ENCODE measurements at places on chromosomes 2 and 18.

- peak; percentile 52 for DNase-seq
Measured at GRCh38 chr2:143284087-143284675, 155.0 kb downstream of the ARHGAP15 start.

DNA sequence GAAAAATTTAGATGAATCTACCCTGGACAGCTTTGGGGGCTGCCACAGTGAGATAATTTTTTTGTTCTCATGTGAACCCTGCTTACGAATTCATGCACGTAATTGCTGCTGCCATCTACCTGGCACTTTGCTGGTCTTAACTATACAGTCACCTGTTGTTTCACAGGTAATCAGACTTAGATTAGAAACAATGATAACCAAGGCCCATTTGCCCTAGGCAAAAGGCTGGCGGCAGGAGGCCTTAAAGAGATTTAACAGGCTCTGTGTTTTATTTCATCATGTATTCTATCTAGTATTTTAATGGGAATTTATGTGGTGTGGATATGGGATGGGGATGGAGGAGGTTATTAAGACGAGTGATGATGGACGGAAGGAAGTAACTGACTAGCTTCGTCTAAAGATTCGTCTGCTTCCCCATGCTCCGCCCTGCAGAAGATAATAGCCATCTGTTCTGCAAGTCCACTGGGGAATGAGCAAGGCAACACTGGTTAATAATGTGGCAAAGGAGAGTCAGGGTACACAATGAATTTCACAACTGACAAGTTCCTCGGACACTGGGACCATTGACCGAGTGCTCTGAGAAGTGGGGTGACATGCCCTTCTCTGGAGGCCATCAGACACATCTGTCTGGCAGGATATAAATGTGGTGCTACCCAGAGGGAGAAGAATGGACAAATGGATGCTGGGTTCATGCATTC, 291.8 kb upstream of the TNP1 start:
- DNase-seq: no peak

DNA sequence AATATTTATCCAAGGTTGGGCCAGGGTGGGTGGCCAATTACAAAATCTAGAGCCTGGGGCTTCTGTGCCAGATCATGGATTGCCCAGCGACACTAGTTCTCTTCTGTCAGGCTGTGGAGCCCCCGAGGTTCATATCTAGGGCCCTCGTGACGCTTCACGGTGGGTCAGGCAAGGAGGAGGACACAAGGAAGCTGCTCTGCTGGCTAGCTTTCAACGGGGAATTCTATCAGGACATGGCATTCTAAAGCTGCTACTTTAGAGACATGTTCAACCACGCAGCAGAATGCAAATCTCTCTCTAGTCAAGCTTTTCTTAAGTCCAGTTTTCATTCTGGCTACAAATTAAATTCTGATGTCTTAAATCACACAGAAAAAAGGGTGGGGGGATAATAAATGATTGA, 180.2 kb downstream of the THADA start:
- DNase-seq: no peak

DNA sequence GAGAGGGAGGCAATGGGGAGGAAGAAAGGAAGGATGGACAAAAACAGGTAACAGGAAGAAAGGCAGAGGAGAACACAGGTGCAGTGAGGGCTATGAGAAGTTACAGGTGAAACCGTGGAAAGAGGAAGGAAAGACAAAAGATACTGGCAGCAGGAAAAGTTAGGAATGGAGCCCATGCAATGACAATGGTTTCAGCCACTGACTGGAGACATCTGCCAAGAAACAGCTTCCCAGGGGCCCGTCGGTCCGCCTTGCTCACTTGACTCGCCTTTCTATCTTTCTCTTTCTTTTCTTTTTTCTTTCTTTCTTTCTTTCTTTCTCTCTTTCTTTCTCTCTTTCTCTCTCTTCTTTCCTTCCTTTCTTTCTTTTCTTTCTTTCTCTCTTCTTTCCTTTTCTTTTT, 37.5 kb downstream of the ST8SIA5 start:
- no peak for DNase-seq

- peak; percentile 46 for DNase-seq
Measured at GRCh38 chr2:174617718-174618117, 20.1 kb upstream of the WIPF1 start.

DNA sequence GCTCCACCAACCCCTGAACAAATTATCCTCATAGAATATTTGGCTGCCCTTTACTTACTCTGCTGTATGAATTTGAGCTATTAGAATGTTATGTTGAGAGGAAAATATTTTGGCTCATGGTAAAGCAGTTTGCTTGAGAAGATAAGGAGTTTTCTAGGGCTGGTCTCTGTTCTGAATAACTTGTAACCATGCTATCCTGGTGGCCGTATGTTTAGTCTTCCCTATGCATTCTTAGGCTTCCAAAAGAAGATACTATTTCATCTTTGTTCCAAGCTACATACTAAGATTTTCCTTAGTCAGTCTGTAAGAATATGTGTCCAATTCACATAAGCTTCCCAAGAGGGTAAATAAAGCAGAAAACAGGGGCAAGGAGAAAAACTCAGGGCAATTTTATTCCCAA, 1105.1 kb upstream of the PIK3C3 start:
- no peak for DNase-seq

GRCh38 chr2:171056307-171056706, 104.4 kb downstream of the TLK1 start:
- DNase-seq: no peak

DNA sequence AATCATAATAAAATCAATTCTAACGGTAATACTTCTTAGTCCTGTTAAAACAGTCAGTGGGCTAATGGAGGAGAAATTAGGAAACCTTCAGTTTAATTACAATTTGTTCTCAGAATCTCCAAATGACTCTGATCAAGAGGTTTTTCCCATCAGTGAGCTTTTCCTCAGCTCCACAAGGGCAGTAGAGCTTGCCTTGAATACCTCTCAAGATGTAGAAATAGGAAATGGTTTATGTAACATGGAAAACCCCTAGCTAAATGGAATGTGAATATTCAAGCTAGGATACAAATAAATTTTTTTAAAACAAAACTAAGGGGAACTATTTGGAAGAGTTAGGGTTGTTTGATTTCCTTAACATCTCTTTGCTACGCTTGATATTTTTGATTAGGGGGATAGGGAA, 87.5 kb downstream of the PLEKHM3 start:
- DNase-seq: no peak

- DNase-seq: no peak
Measured at GRCh38 chr2:95032868-95033603, 7.5 kb downstream of the MAL start.

- DNase-seq: peak; percentile 2
Measured at GRCh38 chr18:50836521-50836957, 16.7 kb upstream of the MRO start.

GRCh38 chr18:70641156-70641775, 352.4 kb downstream of the SOCS6 start:
- no peak for DNase-seq

DNA sequence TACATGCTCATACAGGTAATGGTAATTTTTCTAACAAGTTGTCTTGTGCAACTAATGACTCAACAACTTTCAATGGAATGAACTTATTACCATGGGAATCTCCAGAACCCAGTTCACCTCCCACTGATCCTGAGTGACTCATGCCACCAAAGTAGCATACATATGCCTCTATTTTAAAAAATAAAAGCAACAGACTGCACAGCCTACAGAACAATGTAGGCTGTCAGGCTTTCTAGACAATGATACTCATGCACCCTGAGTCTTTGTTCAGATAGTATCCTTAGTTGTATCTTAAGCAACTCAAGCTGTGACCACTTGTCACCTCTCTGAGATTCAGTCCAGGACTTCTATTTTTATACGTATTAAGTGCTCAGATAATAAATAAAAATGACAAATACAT, 531.0 kb upstream of the SETBP1 start:
- DNase-seq: no peak

DNA sequence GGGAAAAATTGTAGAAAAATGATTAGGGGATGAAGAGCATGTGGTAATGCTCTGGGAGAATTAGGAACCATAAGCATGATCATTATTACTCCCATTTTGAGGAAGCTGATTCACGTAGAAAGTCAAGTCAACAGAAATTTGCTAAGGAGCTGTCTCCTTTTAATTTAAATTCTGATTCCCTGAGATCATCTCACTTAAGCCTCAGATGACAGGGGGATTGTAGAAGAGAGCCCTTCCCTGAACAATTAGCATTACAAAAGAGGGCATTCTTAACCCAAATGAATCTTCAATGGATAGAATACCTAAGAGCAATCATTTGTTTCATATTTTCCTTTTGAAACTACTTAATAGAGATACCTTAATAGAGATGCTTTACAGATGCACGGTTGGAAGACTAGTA, 267.9 kb downstream of the NYAP2 start:
- no peak for DNase-seq

- DNase-seq: no peak
Measured at GRCh38 chr2:232516551-232516950, 3.6 kb upstream of the PRSS56 start.

DNA sequence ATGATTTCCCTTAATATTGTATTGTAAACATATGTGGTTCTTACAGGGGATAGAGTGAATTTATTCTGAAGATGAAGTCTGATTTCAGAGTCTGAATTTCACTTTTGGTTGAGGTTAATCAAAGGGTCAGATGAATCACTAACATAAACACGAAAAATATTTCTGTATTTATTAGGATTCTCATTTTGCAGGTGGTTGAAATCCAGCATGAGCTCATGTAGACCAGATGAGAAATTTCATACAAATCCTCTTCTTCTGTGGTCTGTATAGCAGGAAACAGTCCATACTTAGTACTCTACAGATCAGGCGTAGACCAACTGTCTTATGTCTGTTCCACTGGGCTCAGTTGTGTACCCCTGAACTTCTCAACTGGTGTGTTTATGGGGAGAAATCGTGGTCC, 157.8 kb downstream of the BABAM2 start:
- DNase-seq: no peak

DNA sequence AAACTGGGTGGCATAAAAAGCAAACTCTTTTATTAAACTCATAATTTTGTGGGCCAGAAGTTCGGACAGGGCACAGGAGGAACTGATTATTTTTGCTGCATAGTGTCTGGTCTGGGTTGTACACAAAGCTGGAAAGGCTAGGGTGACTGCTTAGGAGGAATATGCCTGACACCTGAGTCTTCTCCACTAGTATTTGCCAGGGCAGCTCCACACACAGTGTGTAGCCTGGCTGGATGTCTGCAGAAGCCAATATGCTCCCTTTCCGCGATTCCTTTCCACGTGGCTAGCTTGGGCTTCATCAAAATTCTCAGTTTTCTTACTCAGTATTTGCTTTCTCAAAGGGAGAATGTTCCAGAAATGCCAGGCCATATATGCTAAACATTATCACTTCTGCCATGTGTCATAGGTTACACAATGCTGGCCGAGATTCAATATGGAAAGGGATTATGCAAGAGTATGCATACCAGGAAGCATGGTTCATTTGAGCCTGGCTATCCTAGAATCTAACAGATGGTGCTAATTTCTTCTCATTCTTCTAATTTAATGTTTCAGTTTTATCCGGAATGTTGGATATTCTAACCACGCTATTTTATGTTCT, 142.7 kb upstream of the DOK6 start:
- no peak for DNase-seq

GRCh38 chr2:239590995-239591915, 190.4 kb upstream of the HDAC4 start:
- DNase-seq: no peak

GRCh38 chr2:204849892-204850291, 304.6 kb downstream of the PARD3B start:
- DNase-seq: no peak

DNA sequence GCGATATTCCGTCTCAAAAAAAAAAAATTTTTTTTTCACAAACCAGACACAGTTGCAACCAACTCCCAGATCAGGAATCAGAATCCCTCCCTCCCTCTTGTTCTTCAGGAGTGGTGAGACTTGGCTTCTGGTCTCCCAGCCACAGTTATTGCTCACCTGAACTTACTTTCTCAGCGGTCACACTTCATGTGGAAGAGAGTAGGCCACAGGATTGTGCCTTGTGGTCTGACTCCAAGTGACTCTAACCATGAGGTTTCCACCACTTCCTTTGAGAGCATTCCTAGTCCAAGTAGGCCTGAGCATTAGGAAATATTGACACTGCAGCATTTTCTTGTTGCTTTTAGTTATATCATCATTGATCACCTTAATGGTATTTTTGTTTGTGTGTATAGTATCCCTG, 12.1 kb downstream of the FMNL2 start:
- no peak for DNase-seq

DNA sequence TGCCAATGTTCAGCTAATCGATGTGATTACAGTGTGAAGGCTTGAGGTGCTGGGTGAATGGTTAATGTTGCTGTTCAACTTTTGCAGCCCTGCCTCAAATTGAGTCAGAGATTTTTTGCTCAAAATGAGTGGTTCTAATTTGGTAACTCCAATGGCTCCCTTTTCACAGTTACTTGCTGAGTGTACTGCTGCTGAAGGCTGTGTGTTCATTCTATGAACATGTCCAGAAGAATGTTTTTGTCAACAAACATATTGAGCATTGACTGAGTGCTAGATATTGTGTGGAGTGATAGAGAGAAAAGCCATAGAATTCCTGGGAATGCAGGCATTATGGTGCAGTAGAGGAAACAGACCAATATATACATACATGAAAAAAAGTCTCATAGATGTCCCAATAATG, 39.0 kb upstream of the TCF4 start:
- DNase-seq: no peak

GRCh38 chr2:104794441-104794840, 59.5 kb upstream of the POU3F3 start:
- DNase-seq: no peak

GRCh38 chr2:62382122-62382521, 123.9 kb downstream of the TMEM17 start:
- no peak for DNase-seq

DNA sequence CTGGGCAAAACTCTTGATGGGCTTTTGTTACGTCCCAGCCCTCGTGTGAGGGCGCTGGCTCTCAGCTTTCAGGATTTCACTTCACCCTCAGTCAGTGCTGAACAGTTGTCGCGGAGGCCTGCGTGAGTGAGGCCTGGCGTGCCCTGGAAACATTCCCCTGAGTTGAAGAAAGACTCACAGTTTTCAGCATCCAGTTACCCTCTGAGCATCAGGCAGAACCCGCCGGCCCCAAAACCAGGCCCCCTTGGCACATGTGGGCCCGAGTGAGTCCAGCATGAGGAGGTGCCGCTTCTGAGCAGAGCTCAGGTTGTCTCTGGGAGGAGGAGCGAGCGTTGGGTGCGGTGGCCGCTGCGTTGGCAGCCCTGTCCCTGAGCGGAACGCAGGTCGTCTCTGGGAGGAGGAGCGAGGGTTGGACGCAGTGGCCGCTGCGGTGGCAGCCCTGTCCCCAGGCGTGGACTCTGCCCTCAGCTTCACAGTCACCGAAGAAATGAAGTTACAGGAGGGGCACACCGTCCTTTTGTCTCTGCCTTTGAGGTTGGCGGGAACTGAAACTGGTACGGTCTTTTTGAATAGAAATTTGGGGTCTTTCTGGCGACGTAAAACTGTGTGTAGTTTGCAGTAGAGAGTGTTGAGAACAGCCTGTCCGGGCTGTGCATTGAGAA, at the start of gene NEU4:
NEU4 (plus strand) TSS at position 473 of the 662 bp plus-strand sequence. CDS start 5,292 bp downstream, outside the sequence.
- DNase-seq: no peak
